Mesendoderm (in vitro differentiated cells): ENCODE measurements at places on chromosomes 1 and 21.

DNA sequence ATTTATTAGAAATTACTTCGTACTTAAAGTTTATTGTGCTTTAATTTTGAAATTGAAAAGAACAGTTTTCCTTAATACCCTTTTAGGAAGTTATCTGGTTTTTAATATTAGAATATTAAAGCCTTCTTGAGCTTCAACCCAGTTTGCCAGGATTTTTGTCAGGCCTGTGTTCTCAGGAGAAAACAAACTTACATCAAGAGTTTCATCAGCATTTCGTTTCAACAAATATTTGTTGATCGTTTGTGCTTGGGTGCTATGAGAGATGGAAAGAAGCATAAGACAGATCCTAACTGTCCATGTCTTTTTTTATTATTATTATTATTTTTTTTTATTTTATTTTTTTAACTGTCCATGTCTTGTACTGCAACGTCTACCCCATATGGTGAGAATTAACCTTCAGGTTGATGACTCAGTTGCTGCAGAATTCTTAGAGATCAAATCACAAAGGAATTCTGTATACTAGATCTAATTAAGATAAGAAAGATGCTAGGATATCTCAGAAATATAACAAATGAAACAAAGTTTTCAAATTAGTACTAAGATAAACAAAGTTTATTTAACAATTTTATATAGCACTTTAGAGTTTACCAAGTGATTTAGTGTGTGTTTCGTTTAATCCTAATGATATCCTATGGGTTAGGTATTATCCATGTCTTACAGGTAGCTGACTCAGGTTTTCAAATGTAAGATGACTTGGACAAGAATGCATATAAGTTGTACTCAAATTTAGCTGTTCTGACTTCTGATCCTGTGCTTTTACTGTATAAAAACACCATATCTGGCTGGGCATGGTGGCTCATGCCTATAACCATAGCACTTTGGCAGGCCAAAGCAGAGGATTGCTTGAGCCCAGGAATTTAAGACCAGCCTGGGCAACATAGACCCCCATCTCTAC lies 14.3 kb downstream of the FBXO28 start:
- no peaks in the 10 kb centered on the region for H3K36me3 ChIP-seq
- no peak for DNase-seq

DNA sequence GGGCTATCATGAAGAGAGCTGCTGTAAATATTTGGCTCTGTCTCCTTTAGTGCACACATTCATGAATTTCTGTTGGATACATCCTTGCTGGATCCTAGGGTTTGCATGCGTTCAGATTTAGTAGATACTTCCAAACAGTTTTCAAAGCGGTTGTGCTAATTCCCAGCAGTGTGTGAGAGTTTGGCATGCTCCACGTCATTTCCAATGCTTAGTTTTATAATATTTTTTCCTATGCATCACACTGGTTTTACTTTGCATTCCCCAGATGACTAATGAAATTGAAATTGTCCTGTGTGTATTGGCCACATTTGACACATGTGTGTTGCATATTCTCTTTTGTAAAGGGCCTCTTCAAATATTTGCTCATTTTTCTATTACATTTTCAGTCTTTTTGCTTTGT lies 18.5 kb upstream of the AADACL3 start:
- no peak overlapping the region for H3K4me3 ChIP-seq
- no peak for DNase-seq

GRCh38 chr21:33657124-33657820 lies 15.0 kb downstream of the ITSN1 start:
- peaks cover 26% of the 10 kb centered on the region for H3K4me1 ChIP-seq
- no peaks in the 10 kb centered on the region for H3K36me3 ChIP-seq
- no peaks in the 10 kb centered on the region for H3K27me3 ChIP-seq
- H3K4me3 ChIP-seq = no peak overlapping the region
- DNase-seq = no peak
- H3K27ac ChIP-seq = no peak overlapping the region

GRCh38 chr1:224380003-224380402 lies 23.3 kb downstream of the CNIH4 start:
- H3K4me1 ChIP-seq = no peaks in the 10 kb centered on the region
- no peak overlapping the region for H3K27ac ChIP-seq
- DNase-seq = no peak
- no peak overlapping the region for H3K4me3 ChIP-seq
- H3K36me3 ChIP-seq = peaks cover 4% of the 10 kb centered on the region

- no peaks in the 10 kb centered on the region for H3K36me3 ChIP-seq
- no peak overlapping the region for H3K4me3 ChIP-seq
- DNase-seq = no peak
- no peak overlapping the region for H3K27ac ChIP-seq
- H3K27me3 ChIP-seq = no peaks in the 10 kb centered on the region
Observed at GRCh38 chr1:183218027-183218618, 32.1 kb downstream of the LAMC2 start.

DNA sequence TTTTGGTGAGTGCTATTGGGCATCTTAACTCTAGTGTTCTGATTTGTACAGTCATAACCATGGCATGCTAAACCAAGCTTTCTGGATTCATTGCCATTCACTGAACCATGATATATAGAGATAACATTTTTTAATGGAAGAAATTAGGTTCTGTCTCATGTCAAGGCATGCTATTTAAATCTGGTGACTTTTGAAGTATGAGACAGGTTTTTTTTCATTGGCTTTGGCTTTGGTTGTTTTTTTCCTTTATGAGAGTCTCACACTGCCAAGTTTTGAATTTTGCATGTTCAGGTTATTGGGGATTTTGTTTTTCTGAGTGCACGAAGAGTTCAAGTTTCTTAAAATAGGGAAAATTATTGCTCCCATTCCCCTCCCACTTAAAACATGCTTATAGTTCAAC lies 141.3 kb upstream of the ADAMTS5 start:
- H3K4me3 ChIP-seq = no peak overlapping the region
- H3K27ac ChIP-seq = no peak overlapping the region
- H3K36me3 ChIP-seq = no peaks in the 10 kb centered on the region
- no peaks in the 10 kb centered on the region for H3K27me3 ChIP-seq
- no peaks in the 10 kb centered on the region for H3K4me1 ChIP-seq
- no peak for DNase-seq

DNA sequence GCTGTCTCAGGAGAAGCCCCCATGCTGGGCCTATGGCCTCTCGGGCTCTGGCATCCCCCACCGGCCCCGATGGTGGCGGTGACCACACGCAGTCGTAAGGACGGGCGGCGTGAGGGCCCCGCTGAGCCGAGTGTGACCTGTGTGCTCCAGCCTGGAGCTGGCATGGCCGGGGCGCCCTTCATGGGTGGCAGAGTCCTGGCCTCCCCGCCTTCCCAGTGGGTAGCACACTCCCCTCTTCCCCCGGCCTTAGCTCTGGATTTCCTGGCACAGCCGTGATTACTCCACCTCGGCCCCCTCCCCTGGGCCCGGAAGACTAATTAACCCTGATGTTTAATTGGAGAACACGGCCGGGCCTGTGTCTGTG lies 44.6 kb downstream of the SLX9 start:
- H3K27me3 ChIP-seq = no peaks in the 10 kb centered on the region
- H3K36me3 ChIP-seq = no peaks in the 10 kb centered on the region
- no peak for DNase-seq
- no peak overlapping the region for H3K27ac ChIP-seq

GRCh38 chr21:38165466-38166172 lies 91.2 kb upstream of the KCNJ15 start:
- no peak overlapping the region for H3K4me3 ChIP-seq
- H3K27me3 ChIP-seq = no peaks in the 10 kb centered on the region

DNA sequence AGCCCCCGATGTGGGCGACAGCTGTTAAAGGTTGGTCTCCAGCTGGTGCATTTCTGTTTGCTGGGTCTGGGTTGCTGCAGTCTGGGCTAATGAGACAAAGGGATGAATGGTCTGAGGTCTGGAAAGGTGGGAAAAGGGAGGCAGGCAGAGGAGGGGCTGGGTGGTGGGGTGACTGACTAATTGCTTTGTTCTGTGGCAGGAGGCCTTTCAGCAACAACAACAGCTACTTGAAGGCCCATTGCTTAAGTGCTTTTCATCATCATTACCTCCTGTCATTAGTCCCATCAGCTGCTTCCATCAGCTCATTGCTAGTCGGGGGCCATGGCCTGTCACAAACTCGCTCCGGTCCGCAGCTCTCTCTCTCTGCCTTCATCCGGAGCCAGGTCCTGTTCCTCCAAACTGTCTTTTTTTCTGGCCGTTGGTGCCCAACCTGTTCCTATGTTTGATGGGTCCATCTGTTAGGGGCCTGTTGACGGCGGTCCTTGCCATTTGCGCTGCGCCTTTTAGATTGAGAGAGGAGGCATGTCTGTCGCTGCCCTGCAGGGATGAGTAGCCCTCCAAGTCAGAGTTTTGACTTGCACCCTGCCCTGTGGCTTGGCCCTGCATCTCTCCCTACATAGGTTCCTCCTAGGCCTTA lies 105.6 kb upstream of the PLXNA2 start:
- H3K36me3 ChIP-seq = no peaks in the 10 kb centered on the region
- H3K27ac ChIP-seq = no peak overlapping the region
- DNase-seq = peak; percentile 68
- no peaks in the 10 kb centered on the region for H3K27me3 ChIP-seq

DNA sequence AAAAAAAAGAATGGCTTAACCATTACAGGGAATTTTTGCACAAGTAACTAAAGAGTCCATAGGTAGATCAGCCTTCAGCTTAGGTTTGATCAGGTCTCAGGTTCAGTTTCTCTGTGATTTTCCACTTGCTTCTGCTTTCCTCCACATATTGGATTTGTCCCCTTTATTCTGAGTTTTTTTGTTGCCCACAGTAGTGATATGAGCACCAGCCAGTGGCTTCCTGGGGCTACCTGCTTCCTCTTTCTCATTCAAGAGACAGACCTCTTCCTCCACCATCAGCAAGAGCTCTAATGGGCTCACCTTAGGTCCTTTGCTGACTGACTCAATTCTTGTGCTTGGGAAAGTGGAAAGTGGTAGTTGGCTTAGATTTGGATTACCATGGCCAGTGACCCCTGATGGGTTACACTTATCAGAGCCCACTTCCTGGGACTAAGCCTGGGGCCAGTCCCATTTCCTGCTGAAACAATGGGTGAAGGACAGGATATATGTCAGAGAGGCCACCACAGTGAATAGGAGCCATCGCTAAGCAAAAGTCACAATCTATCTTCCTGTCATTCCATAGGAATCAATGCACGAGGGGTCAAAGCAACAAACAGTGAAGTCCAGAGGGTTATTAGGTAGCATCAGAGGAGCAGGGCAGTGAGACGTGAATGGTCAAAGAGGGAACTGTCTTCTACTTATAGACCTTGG lies 12.8 kb upstream of the PLA2G2E start:
- no peaks in the 10 kb centered on the region for H3K4me1 ChIP-seq
- peak; percentile 34 for DNase-seq
- H3K4me3 ChIP-seq = no peak overlapping the region
- no peaks in the 10 kb centered on the region for H3K27me3 ChIP-seq
- no peak overlapping the region for H3K27ac ChIP-seq
- no peaks in the 10 kb centered on the region for H3K36me3 ChIP-seq

- H3K27me3 ChIP-seq = no peaks in the 10 kb centered on the region
- no peaks in the 10 kb centered on the region for H3K4me1 ChIP-seq
- no peak overlapping the region for H3K4me3 ChIP-seq
- DNase-seq = peak; percentile 78
- H3K27ac ChIP-seq = no peak overlapping the region
Observed at GRCh38 chr1:98991127-98992012, 13.3 kb downstream of the PLPPR5 start.

GRCh38 chr1:115893545-115893944 lies 52.6 kb upstream of the NHLH2 start:
- DNase-seq = peak; percentile 34
- no peak overlapping the region for H3K27ac ChIP-seq
- no peaks in the 10 kb centered on the region for H3K27me3 ChIP-seq
- H3K4me1 ChIP-seq = no peaks in the 10 kb centered on the region
- no peaks in the 10 kb centered on the region for H3K36me3 ChIP-seq
- H3K4me3 ChIP-seq = no peak overlapping the region

DNA sequence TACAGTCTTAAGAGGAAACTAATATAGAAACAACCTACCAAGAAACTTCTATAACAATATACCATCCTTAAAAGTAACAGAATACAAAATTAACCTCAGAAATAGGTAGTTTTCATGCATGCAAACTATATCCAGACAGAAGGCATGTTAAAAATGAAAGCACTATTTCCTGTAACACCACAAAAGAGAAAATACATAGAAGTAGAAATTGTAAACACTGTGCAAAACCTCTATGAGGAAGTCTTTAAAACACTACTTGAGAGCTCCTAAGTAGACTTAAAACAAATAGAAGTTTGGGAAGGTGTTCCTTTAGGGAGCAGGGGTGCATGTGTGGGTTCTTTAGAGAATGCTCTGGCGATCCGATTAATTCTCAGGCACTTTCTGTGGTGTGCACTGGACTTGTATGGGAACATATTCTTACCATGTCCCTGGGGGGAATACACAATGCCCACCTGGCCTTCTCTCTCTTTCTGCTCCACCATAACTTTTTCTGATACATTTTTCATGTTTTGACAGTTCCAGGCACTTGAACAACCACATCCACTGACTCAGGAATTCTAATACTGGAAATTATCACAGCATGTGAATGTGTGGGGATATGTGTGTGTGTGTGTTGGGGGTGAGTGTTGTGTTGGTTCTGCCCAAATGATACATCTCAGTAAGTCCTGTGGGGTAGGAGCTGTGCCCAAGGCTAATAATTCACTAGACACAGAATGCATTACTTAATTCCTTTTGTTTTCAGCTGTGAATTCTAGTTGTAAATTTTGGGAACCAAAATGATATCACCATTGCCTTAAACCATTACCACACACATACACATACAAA lies 866.3 kb upstream of the B3GALT2 start:
- no peaks in the 10 kb centered on the region for H3K27me3 ChIP-seq
- H3K27ac ChIP-seq = no peak overlapping the region
- no peak for DNase-seq
- no peaks in the 10 kb centered on the region for H3K4me1 ChIP-seq
- H3K36me3 ChIP-seq = no peaks in the 10 kb centered on the region

DNA sequence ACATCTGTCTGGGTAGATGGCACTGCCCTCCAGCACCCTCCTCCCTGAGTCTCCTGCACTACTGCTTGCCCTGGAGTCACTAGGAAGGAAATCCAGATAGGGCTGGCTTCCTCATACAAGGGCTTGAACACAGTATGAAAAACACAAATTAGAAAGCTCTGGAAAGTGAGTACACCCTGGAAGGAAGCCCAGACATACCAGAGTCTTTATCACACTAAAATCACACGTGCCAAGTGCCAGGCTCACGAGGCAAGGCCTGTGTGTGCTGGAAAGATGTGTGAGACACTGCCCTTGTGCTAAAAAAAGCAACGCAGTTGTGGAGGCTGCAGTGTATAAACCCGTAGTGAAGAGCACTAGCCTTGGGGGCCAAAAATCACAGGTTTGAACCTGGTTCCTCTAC lies 28.3 kb upstream of the S100A7 start:
- no peak overlapping the region for H3K27ac ChIP-seq
- H3K36me3 ChIP-seq = no peaks in the 10 kb centered on the region
- no peak overlapping the region for H3K4me3 ChIP-seq
- no peaks in the 10 kb centered on the region for H3K4me1 ChIP-seq

- DNase-seq = peak; percentile 48
- no peaks in the 10 kb centered on the region for H3K36me3 ChIP-seq
- H3K27ac ChIP-seq = no peak overlapping the region
- no peak overlapping the region for H3K4me3 ChIP-seq
- H3K27me3 ChIP-seq = no peaks in the 10 kb centered on the region
Observed at GRCh38 chr1:235011599-235012435, 116.8 kb downstream of the TOMM20 start.
